MCF 10A (cell line): ENCODE measurements at places on chromosomes 6 and 20. TPM values are rescaled to one million over a fixed set of nuclear protein-coding genes. Genes with fewer than 3 reads are reported as not detected.

The SLC17A2 gene
- total RNA-seq, result not detected in 2 replicates

The PI16 gene
- not detected in 2 replicates for total RNA-seq

The HCRTR2 gene
- not detected in 2 replicates for total RNA-seq

The SLC52A3 gene
- 0.14 and 0.17 TPM in 2 replicates for total RNA-seq

The ZNF165 gene
- total RNA-seq, result 7.1 and 10.8 TPM in 2 replicates

The VARS2 gene
- 38.8 and 52.7 TPM in 2 replicates for total RNA-seq

The RIPPLY2 gene
- not detected in 2 replicates for total RNA-seq

The GDAP1L1 gene
- total RNA-seq, result 0.37 TPM in 1 of 2 replicates, not detected in the other

The TUBB1 gene
- total RNA-seq, result not detected in 2 replicates

The SOX18 gene
- total RNA-seq, result 0.16 and 0.22 TPM in 2 replicates

The EDN3 gene
- not detected in 2 replicates for total RNA-seq

The ENPP1 gene
- 1.4 and 2.8 TPM in 2 replicates for total RNA-seq

The ZC2HC1B gene
- total RNA-seq, result not detected in 2 replicates

The SPTLC3 gene
- total RNA-seq, result 15.6 and 20.3 TPM in 2 replicates

The GRM1 gene
- total RNA-seq, result not detected in 2 replicates

The LHFPL5 gene
- total RNA-seq, result not detected in 2 replicates

The PTCRA gene
- not detected in 2 replicates for total RNA-seq

The NMBR gene
- not detected in 2 replicates for total RNA-seq

The PRICKLE4 gene
- 0.93 and 1.5 TPM in 2 replicates for total RNA-seq

The IRAK1BP1 gene
- 4.6 and 6.6 TPM in 2 replicates for total RNA-seq

The SIRPB2 gene
- 1.3 and 1.8 TPM in 2 replicates for total RNA-seq

The NFKBIE gene
- total RNA-seq, result 6.0 and 8.8 TPM in 2 replicates

The HMGCLL1 gene
- 0.17 and 0.21 TPM in 2 replicates for total RNA-seq

The PRSS16 gene
- total RNA-seq, result 22.8 and 27.9 TPM in 2 replicates

The TBXT gene
- total RNA-seq, result not detected in 2 replicates
